SJCRH30 (cell line): ENCODE measurements at places on chromosomes 2 and 18. TPM values are rescaled to one million over a fixed set of nuclear protein-coding genes. Genes with fewer than 3 reads are reported as not detected.

Gene REG3G
- total RNA-seq = not detected in 2 replicates

Gene STAT4
- 0.16 TPM in 1 of 2 replicates, not detected in the other for total RNA-seq

Gene MC5R
- not detected in 2 replicates for total RNA-seq

Gene SCN7A
- total RNA-seq = 0.13 and 0.18 TPM in 2 replicates

Gene AGAP1
- total RNA-seq = 24.6 and 27.8 TPM in 2 replicates

Gene MYO1B
- total RNA-seq = 248 and 265 TPM in 2 replicates

Gene POTEJ
- 0.06 TPM in 1 of 2 replicates, not detected in the other for total RNA-seq

Gene VIT
- 0.13 and 0.40 TPM in 2 replicates for total RNA-seq

Gene OR6B2
- not detected in 2 replicates for total RNA-seq

Gene FBLN7
- 0.04 TPM in 1 of 2 replicates, not detected in the other for total RNA-seq

Gene SMAD7
- 3.0 and 3.2 TPM in 2 replicates for total RNA-seq
